ENCODE measurements at places on chromosomes 2 and 18.
A peak's percentile ranks its signal among the peaks of the same experiment; 100 is the strongest.

- no peak for DNase-seq
Observed at GRCh38 chr2:26246818-26247217, 2.1 kb downstream of the HADHB start.

DNA sequence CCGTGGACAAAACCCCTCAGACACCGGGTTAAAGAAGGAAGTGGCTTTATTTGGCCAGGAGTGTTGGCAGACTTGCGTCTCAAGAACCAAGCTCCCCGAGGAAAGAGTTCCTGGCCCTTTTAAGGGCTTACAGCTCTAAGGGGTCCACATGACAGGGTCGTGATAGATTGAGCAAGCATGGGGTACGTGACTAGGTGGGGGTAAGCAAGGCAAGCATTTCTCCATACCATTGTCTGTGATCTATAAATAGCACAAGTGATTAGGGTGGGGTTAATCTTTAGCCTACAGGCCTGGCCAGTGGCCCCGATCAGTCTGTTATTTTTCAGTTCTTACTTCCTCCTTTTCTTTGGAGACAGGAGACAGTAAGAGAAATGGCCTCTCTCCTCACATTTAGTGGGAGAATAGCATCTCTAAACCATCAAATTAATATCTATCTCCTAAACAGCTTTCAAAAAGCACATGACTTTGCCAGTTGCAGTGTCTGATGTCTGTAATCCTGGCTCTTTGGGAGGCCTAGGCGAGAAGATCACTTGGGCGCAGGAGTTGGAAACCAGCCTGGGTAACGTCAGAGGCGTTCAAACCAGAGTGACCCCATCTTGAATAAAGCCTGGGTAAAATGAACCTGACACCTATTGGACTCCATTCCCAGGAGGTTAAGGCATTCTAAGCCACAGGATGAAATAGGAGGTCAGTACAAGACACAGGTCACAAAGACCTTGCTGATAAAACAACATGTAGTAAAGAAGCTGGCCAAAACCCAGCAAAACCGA is 18.3 kb upstream of the CNOT11 start:
- DNase-seq: no peak

DNA sequence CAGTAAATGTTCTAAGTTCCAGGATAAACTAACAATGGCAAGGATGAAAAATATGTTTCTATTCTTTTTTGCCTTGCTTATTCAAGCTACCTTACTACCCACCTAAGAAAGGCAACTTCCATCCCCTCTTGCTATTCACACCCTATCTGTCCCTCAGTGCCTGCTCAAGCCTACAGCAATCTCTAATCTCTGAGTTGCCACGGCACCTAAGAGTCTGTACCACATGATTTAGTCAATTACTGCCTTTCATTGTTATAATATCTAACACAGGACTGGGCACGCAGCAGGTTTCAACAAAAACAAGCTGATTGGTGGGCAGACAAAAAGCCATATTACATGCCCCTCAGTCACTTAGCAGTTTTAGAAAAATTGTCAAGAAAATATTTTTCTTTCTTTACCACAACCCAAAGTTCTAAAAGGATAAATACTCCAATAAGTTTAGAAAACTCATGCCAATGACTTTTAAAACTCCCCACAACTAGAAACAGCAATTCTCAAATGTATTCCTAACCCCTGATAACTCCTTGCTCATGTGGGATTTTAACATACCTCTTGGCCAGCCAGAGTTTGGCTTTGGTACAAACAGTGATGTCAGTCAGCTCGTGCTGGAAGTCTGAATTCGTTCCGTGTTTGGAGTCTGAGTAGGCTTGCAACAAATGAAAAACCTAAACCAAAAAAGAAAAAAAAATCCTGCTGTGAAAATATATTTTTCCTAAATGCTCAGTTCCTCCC is 117.3 kb upstream of the ZFP36L2 start:
- DNase-seq: no peak

GRCh38 chr2:67572721-67573435 is 175.7 kb downstream of the ETAA1 start:
- no peak for DNase-seq

- no peak for DNase-seq
Observed at GRCh38 chr2:206040525-206040924, 45.4 kb downstream of the INO80D start.

DNA sequence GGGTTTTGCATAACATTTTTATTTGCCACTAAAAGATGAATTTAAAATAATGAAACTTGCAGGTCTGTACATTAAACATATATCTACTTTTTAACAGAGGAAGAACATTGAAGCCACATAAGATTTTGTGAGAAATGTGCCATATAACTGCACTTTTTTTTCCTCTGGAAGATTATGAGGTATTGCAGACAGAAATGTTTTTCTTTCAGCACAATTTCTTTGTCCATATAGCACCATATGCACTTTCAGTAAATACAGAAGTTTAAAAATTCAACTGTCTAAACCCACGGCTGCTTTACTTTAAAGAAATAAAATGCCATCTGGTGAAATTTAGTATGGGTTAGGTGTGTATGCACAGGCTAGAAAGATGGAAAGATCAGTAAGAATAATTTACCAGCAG is 470 bp upstream of the FAP start:
- DNase-seq: no peak

GRCh38 chr2:5950736-5951135 is 258.6 kb downstream of the SOX11 start:
- DNase-seq: no peak

DNA sequence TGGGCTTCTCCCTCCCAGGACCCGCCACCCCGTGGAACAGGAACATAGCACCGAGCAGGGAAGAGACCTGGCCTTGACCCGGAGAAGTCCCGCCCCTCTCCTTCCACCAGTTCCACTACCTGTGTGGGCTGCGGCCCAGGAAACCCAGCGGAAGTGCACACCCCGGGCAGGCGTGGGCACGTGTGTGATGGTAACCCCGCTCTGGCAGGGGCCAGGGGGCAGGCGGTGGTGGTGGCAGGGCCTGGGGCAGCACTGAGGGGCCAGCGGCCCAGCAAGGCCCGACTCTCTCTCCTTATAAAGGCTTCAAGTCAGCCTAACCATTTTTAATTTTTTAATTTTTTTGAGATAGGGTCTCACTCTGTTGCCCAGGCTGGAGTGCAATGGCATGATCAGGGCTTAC is 129.0 kb upstream of the FAM98A start:
- no peak for DNase-seq

- no peak for DNase-seq
Observed at GRCh38 chr2:42562474-42563144, 5.8 kb upstream of the MTA3 start.

GRCh38 chr18:5890331-5891183 is 4.8 kb downstream of the TMEM200C start:
- peak; percentile 29 for DNase-seq

DNA sequence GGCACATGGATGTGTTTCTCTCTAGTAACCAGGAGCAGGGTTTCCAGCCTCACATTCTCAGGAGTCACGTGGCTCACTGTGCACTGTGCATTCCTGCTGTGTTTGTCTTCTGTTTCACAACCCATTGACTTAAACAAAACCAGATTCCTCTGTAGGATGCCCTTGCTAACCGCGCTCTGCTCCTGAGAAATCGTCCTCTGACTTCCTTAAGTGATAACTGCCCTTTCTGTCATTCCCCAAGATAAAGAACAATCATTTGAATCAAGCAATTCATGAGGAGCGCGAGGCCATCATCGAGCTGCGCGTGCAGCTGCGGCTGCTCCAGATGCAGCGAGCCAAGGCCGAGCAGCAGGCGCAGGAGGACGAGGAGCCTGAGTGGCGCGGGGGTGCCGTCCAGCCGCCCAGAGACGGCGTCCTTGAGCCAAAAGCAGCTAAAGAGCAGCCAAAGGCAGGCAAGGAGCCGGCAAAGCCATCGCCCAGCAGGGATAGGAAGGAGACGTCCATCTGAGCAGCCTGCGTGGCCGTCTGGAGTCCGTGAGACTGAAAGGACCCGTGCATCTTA is 60.2 kb downstream of the RALBP1 start:
- DNase-seq: no peak

DNA sequence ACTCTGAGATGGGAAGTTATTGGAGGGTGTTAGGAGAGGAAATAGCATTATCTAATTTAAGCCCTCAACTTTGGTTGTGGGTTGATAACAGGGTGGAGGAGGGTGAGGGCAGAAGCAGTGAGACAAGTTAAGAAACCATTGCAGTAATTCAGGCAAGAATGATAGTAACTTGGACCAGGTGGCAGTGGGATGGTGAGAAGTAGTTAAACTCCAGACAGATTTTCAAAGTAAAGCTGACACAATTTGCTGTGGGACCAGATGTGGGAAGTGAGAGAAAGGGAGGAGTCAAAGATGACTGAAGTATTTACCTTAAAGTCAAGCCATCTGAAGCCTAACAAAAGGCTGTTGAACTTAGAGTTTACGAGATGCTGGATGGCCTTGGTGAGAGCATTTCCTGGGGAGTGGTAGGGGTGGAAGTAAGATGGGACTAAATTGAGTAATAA is 163.2 kb upstream of the KLF7 start:
- DNase-seq: no peak

DNA sequence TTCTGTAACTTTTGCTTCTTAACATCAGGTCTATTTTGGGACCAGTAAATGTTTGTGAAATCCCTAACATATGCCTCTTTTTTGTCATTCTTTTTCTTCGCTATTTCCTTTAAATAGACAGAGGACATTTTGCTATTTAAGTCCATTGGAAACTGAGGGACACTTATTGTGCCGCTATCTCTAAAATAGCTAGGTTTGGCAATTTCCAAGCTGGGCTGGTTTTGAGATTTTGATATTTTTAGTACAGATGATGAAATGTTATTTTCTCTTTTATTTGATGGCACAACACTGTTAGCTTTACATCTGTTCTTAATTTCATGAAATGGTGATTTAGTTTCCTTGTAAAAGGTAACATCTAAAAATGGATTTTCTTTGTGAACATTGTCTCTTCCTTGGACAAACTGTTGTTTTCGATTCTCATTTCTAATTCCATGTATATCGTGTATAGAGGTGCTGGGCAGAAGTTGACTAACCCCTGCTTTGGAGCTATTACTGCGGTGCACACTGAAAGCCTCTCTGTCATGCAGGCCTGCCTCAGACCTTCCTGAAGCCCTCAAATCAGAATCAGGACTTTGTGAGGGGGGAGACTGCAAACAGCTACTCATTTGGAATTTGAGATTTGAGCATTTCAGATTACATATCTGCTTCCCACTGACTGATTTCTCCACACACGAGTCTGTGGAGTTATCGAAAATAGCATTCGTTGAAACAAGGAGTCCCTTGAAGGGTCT is 594 bp downstream of the RAD51AP2 start:
- DNase-seq: no peak

GRCh38 chr18:63908858-63909257 is 1.1 kb downstream of the SERPINB10 start:
- DNase-seq: no peak

- no peak for DNase-seq
Observed at GRCh38 chr2:74560591-74560990, 6.1 kb downstream of the DOK1 start.

GRCh38 chr2:134137182-134137611 is 116.7 kb upstream of the MGAT5 start:
- peak; percentile 12 for DNase-seq

- peak; percentile 56 for DNase-seq
Observed at GRCh38 chr2:233385489-233386044, 31.3 kb downstream of the DGKD start.
